ENCODE measurements at places on chromosomes 5 and 9. TPM values are rescaled to one million over a fixed set of nuclear protein-coding genes. Genes with fewer than 3 reads are reported as not detected.

Gene SLC6A19
- total RNA-seq: not detected

Gene C9
- not detected for total RNA-seq

GRCh38 chr9:129273136-129273895, 95.3 kb upstream of the IER5L start:
- no peak for DNase-seq

DNA sequence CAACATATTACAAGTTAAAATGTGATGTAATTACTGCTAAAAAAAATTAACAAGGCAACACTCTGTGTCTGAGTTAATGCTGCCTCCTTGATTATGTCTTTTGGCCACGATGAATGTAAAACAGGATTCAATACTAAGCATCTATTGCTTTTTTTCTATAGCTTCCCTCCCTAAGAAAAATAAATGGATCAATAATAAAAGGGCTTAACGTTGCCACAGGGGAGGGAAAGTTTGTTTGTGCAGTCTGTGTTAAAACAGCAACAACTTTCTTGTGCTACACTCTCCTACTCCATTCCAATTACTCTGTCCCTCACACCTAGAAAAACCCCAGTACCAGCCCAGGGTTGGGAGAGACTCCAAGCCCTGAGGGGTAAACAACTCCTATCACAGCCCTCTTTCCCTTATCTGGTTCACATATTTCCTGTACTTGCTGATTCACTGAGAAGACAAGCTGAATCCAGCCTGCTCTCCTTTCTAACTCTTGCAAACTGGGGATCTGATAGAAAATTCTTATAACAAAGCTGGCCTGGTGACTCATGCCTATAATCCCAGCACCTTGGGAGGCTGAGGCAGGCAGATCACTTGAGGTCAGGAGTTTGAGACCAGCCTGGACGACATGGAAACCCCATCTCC, 44.8 kb downstream of the PTPN3 start:
- DNase-seq: peak; percentile 92

GRCh38 chr9:136289651-136290507, 14.0 kb downstream of the CCDC187 start:
- no peak for DNase-seq

DNA sequence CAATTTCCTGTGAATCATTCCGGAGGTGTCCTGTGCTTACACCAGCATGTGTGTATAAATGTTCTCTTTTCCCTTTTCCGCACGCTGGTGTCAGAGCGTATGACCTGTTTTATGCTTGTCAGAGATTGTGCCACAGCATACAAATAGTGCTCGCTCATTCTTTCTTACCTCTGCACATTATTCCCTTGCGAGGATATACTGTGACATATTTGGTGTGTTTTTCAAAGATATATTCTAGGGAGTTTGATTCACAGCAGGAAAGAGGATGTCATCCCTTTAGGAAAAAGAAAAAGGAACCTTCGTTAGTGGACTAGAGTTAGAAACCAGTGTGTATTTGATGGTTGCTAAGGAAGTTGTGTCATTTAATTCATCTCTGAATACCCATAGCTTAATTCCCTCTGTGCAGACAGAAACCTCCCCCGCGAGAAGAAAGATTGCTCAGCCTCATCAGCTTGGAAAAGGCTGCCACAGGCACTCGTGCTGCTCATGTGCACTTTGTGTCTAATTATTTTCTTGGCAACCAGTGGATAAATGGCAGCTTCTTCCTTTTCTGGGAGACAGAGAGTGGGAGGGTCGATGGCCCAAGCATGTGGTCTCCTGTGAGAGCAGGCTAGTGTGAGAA, 14.7 kb upstream of the CCIN start:
- DNase-seq: peak; percentile 83

GRCh38 chr5:37060030-37060429, 183.5 kb downstream of the NIPBL start:
- DNase-seq: no peak

- peak; percentile 74 for DNase-seq
Observed at GRCh38 chr9:128007566-128008138, 26.9 kb upstream of the EEIG1 start.

DNA sequence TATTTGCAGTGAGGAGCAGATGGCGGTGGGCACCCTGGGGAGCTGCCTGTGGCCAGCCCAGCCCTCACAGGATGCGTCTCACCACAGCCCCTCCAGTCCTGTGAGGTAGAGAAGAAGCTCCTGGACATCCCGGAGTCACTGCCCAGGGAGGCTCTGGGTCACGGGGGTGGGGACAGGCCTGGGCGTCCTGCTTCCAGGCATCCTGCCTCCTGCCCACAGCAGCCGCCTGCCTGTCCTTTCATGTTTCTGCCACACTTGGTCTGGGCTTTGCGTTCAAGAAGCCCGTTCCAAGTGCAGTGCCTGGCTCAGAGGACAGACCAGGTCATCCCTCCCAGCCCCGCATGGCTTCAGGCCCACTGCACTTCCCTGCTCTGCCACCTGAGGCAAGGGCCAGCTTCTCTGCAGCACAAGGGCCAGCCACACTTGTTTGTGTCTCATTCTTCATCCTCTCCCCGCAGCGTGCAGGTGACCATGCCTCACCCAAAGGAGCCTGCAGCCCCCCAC, 38.2 kb downstream of the ZDHHC11B start:
- DNase-seq: no peak

DNA sequence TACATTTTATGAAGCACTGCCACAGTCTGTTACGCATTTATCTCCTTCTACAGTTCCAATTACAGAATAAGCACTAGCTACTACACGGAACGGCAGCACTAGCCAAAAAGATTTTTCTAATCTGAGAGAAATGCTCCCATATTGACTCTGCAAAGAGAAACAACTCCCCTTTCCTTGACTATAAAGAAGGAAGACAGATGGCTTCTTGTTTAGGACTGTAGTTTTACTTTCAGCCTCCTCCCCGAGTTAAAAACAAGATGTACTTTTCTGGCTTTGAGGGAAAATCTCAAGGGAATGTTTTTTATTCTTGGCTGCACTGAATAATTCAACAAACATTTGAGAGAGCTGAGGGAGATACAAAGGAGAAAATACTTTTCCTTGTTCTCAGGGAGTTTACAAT, 1.9 kb upstream of the SLC44A1 start:
- DNase-seq: no peak

- DNase-seq: no peak
Observed at GRCh38 chr9:8408575-8409190, 609.1 kb upstream of the DMAC1 start.

- no peak for DNase-seq
Observed at GRCh38 chr9:92119586-92119985, 4.4 kb upstream of the SPTLC1 start.

Gene NIM1K
- total RNA-seq: not detected

GRCh38 chr9:105881654-105882349, 187.5 kb downstream of the TMEM38B start:
- DNase-seq: peak; percentile 63

DNA sequence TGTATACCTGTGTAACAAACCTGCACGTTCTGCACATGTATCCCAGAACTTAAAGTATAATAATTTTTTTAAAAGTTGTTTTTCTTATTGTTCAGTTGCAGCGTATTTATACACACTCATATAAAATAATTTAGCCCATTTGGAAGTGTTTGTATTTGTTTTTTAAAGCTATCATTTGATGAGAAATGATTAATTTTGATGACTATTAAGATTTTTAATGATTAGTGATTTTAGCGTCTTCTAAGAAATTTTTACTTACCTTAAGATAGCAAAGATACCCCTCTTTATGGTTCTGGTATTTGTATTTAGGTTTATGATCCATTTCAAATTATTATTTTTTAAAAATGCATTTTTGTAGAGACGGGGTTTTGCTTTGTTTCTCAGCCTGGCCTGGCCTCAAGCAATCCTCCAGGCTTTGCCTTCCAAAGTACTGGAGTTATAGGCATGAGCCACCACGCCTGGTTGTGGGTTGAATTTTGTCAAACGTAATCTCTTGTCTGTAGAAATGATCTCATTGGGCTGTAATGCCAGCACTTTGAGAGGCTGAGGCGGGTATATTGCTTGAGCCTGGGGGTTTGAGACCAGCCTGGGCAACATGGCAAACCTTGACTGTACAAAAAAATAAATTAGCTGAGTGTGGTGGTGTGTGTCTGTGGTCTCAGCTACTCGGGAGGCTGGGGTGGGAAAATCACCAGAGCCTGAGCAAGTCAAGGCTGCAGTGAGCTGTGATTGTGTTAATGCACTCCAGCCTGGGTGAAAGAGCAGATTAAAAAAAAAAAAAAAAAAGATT, 26.9 kb downstream of the CSNK1G3 start:
- DNase-seq: peak; percentile 70

DNA sequence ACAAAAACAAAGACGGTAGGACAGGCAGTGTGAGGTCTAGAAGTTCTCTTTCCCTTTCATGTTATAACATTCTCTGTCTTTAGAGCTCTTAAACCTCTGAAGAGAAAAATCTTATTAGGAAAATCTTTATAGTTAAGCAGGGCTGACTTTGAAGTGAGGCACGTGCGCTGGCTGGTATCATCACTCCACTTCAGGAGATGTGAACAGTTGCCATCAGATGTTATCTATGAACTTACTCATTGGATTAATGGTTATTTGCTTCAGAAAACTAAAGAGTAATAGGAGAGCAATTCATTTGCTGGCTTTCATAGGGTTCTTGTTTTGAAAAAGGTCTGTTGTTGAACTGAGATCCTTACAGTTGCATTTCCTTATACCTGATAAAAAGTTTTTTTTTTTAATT, 25.7 kb downstream of the LRRTM2 start:
- DNase-seq: no peak

Gene ADRB2
- total RNA-seq: 3.7 TPM

DNA sequence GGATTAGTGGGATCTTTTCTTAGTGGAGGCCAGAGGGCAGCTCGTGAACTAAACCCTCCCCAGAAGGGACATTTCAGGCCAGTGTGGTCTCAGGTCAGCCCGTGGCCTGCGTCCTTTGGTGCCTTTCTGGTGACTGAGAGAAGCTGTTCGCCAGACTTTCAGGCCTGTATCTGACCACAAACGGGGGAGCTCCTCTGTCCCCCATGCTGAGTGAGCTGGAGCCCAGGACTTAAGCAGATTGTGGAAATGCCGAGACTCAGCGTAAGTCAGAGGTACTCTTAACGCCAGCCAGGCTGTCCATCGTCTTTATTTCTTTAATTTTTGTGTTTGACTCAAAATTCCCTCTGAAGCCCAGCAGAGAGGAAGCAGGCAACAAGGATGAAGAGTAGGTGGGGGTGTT, 54.8 kb upstream of the NCS1 start:
- no peak for DNase-seq

DNA sequence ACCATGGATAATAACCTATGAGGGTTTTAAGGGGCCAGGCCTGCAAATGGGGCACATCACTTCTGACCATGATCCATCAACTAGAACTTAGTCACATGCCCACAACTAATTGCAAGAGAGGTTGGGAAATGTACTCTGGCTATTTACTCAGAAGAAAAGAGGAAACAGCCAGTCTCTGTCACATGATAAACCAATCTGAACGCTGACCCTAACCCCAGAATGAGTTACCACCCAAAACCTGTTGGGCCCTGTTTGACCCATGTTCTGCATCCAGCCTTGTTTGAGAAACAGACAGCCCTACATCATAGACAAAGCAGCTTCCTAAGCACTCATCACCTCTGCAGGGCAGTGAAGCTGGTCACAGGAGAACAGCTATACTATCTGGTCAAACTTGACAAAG, 5.8 kb downstream of the MACROH2A1 start:
- no peak for DNase-seq

- DNase-seq: no peak
Observed at GRCh38 chr5:72815580-72816283, 729 bp upstream of the TNPO1 start.

- DNase-seq: no peak
Observed at GRCh38 chr9:85984457-85984856, 43.5 kb downstream of the NAA35 start.
